ENCODE measurements at places on chromosomes 5 and 9.

GRCh38 chr5:143679777-143680176 is 132.2 kb upstream of the HMHB1 start:
- no peak for DNase-seq

GRCh38 chr5:91150234-91150633 is 232.9 kb downstream of the ARRDC3 start:
- no peak for DNase-seq

- peak; percentile 80 for DNase-seq
These were observed 45.7 kb downstream of the SLC46A2 start for GRCh38 chr9:112844771-112845542.

- DNase-seq, result no peak
These were observed 4.0 kb downstream of the ANKRD33B start for GRCh38 chr5:10567781-10568321.

DNA sequence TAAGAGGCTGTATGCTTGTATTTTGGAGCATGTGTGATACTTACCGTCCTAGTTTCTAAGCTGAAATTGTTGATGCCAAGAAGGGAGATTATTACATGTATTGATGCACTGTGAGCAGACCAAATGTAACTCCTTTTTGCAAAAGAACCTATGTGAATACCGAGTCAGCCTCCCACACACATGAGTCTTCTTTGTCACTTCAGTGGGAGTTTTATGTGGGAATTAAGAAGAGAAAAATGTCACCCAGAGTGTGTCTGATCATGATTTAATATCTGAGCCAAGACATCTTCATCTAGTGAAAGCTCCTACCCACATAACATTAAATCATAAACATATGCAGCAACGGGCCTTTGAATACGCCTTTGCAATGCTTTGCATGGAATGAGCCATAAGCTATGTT is 380.3 kb upstream of the ACTBL2 start:
- no peak for DNase-seq

GRCh38 chr9:86994231-86994630 is 46.9 kb upstream of the GAS1 start:
- no peak for DNase-seq

GRCh38 chr9:34524349-34524748 is 1.6 kb upstream of the ENHO start:
- no peak for DNase-seq

GRCh38 chr5:63613442-63613841 is 348.8 kb downstream of the HTR1A start:
- no peak for DNase-seq

DNA sequence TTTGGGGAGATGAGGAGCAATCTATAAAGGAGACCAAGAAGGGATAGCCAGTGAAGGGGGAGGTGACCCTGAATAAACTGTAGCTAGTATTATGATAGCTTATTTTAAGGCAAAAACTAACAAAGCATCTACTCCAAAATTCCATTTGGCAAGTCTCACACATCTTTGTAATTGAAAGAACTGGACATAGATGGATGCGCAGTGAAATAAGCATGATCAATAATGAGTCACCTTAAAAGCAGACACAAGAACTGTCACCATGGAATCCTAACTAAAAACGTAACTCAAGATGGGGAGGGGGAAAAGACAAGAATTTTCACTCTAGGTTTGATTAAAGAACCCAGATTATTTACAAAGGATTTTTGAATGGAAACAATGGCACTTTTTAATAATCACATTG is 164.5 kb downstream of the MED27 start:
- no peak for DNase-seq

DNA sequence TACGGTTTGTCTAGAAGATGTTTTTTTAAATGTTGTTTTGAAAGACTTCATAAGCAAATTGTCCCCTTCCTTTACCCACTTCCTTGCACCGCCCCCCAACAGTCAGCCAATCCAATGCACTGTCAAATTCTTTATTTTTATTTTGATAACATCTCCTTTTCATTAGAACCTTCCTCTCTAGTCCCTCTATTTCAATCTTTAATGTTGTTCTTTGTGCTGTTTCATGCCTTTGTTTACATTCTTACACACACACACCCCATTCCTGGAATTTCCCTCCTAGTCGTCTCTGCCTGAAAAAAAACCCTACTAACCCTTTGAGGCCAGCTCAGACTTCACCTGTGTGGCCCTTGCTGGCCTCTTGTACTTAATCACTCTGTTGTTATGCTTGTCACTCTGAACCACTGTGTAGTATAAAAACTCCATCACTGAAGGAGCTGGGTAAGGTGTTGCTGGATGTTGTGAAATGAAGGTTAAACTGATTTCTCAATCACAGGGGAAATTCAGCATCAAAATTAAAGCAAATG is 133.4 kb downstream of the UGCG start:
- peak; percentile 72 for DNase-seq
